Stimulated activated CD4-positive, alpha-beta T cell treated with anti-CD3 and anti-CD28 coated beads, TNF-alpha, amount 100 ng/mL, for 1 hour (primary cell): ENCODE measurements at places on chromosomes 16 and 17.

DNA sequence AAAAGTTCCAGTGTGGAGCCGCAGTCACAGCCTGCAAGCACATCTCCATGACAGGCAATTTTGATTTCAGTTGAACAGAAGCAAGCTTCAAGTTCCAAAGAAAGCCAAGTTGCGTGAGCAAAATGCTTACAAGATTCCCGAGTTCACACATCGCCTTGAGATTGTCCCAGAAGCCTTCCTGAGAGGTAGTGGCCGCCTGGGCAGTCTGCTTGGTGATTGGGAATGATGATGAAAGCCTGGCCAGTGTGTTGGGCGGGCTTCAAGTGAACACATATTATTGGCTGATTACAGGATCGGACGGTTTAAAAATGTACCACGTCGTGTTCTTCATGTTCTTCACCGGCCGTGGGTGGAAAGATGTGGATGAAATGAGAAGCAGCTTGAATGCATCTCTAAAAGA lies 185.5 kb downstream of the FOXL1 start:
- DNase-seq, result no peak

DNA sequence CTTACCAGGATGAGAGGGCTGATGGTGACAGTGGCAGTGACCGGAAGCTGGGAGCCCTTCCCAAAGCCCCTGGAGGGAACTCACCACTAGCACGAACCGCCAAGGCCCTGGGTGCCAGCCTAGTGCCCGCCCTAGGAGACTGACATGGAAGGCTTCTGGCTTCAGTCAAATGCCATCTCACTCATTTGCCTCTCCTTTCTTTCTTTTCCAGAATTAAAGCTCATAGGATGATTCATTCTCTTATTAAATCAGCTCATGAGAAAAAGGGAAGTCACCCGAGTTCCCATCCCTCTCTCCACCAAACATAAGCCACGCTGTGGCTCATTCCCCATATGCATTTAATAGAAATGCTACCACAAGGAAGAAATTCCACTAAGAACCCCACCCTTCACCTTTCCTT lies 12.1 kb downstream of the CUEDC1 start:
- no peak for DNase-seq

- no peak for DNase-seq
Observed at GRCh38 chr17:6239241-6239798, 169.1 kb downstream of the WSCD1 start.

GRCh38 chr16:49262501-49262900 lies 19.1 kb downstream of the CBLN1 start:
- DNase-seq, result no peak

DNA sequence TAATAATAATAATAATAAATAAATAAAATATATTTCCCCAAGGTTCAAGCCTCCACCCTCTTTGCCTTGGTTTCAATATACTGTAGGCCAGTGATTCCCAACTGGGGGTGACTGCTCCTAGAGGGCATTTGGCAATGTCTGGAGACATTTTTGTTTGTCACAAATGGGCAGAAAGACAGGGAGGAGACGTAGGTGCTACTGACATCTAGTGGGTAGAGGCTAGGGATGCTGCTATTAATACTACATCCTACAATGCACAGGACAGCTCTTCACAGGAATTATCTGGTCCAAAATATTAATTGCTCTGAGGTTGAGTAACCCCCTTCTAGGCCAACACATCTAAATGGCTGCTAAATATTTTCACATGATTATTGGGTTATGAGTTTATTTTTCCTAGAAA lies 12.8 kb upstream of the PRR14 start:
- DNase-seq, result no peak

GRCh38 chr17:83067071-83067717 lies 12.2 kb upstream of the METRNL start:
- no peak for DNase-seq

DNA sequence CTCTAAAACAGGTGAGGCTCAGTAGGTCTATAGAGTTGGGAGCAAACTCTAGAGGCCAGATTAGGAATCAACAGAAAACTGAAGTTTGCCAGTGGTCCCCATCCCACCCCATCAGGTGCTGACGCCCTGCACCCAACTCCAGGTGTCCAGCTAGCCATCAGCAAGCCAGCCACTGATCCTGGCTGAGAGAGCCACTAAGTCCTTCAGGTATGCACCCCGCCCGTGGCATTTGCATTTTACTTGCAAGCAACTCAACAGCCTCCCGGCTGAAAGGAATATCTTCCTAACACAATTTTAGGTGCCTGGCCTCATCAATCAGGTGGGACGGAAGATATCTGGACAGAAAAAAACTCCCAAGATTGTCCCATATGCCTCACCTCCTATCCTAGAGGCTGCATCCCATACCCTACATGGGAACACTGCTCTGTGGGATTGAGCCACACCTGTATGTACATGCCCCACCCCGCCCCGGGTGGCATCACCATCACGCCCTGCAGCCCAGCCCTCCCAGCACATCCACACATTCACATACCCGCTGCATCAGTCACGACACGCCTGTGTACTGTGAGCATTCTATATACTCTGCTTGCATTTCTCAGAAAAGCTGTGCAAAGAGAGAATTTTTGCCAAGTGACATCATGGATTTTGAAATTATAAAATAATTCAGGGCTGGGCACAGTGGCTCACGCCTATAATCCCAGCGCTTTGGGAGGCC lies 8.3 kb downstream of the OTOP3 start:
- DNase-seq, result no peak

DNA sequence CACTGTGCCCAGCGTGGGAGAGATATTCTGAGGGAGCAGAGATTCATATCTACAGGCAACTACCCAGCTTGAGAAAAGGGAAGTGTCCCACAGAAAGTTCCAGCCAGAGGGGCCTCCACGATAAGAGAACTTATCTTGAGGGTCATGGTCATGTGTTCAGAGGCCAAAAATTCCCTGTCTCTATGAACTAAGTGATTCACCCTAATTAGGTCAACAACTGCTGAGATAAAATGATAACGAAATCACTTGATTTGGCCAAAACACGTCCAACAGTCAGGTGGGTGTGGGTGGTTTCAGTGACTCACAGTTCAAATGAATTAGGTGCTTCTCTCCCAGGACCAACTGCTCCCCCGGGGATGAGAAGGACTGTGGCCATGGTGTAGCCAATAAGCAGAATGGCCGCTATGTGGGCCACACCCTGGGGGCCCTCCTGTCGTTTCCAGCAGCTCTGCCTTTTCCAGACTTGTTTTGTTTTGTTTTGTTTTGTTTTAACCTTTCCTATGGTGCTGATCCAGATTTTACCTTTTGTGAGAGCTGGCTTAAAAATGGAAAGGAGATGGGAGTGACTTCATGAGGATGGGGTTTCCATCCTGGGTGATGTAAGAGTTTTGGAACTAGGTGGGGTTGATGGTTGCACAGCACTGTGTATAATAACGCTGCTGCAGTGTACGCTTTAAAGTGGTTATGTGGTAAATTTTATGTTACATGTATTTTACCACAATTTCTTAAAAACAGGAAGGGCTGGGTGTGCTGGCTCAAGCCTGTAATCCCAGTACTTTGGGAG lies 8.7 kb downstream of the DNAI2 start:
- DNase-seq, result no peak

GRCh38 chr17:7511108-7511507 lies 26.9 kb downstream of the POLR2A start:
- no peak for DNase-seq

- no peak for DNase-seq
Observed at GRCh38 chr17:34269969-34270368, at the start of gene CCL7. CCL7 (plus strand) TSS chr17:34270221; CDS start chr17:34270291, 70 bp downstream.

GRCh38 chr17:75755990-75756389 lies 9.0 kb downstream of the GALK1 start:
- DNase-seq, result no peak
